ENCODE measurements at places on chromosomes 5 and 9.

DNA sequence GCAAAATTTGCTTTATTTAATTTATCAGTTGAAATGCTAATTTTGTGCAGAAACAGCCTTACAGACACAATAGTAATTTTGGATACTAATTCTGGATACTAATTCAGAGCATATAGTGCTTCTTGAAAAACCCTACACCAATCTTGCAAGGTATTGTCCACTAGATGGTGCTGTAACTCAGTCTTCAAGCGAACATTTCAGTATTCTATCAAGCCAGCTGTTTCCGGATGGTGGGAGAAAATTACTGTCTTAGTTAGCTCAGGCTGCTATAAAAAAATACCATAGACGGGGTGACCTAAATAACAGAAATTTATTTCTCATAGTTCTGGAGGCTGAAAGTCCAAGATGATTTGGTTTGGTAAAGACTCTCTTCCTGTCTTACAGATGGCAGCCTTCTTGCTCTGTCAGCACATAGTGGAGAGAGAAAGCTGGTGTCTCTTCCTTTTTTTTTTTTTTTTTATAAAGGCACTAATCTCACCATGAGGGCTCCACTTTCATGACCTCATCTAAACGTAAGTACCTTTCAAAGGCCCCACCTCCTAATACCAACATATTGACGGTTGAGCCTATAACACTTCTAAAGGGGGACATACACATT lies 1306.5 kb upstream of the CDH9 start:
- no peak for DNase-seq

DNA sequence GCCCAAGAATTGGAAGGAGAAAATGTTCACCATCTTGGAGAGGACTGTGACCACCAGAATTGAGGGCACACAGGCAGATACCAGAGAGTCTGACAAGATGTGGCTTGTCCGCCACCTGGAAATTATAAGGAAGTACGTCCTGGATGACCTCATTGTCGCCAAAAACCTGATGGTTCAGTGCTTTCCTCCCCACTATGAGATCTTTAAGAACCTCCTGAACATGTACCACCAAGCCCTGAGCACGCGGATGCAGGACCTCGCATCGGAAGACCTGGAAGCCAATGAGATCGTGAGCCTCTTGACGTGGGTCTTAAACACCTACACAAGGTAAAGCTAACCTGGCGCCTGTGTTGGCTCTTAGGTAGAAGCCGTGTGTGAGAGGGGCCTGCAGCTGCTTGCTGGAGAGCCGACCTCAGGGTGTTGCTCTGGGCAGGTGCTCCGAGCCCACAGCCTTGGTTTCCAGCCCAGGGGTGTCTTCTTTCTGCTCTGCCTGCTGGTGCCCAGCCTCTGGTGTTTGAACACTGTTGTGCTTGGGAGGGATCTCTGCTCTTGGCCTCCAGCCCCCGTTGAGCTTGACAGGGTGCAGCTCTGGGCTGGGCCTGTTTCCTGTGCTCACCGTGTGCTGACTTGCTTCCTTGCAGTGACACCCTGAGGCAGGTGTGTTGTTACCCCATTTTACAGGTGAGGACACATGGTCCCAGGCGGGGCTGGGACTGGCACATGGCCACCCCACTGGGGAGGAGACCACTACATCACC lies 10.9 kb downstream of the EXOC3 start:
- DNase-seq: no peak

DNA sequence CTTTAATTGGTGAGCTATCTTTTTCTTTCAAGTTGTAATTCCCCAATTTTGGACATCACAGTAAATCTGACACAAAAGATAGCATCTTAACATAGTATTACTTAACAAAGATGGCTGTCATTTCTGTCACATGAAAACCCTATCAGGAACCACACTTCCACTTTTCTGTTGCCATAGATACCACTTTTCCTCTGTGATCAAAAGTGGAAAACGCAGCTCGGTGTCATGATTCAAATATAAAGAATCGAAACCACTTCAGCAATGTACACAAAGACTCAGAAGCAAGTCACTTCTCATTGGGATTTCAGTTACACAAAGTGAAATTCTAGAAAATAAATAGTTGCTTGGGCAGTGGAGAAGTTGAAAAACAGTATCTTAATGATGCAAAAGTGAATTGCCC lies 524.9 kb upstream of the ITGA1 start:
- no peak for DNase-seq

GRCh38 chr5:73338256-73339050 lies 110.1 kb downstream of the FOXD1 start:
- peak; percentile 58 for DNase-seq

GRCh38 chr5:73999297-73999696 lies 373.3 kb downstream of the ARHGEF28 start:
- no peak for DNase-seq

DNA sequence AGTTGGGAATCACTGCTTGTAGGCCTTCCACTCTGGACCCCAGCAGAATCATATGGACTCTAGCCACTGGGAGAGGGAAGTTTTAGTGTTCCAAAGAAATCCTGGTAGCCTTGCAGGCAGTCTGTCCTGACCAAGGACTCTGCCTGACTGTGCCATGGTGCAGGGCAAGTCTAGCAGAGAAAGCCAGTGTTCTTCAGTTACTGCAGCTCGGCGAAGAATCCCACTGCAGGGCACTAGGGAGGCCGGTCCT lies 20.3 kb upstream of the MATR3 start:
- no peak for DNase-seq

DNA sequence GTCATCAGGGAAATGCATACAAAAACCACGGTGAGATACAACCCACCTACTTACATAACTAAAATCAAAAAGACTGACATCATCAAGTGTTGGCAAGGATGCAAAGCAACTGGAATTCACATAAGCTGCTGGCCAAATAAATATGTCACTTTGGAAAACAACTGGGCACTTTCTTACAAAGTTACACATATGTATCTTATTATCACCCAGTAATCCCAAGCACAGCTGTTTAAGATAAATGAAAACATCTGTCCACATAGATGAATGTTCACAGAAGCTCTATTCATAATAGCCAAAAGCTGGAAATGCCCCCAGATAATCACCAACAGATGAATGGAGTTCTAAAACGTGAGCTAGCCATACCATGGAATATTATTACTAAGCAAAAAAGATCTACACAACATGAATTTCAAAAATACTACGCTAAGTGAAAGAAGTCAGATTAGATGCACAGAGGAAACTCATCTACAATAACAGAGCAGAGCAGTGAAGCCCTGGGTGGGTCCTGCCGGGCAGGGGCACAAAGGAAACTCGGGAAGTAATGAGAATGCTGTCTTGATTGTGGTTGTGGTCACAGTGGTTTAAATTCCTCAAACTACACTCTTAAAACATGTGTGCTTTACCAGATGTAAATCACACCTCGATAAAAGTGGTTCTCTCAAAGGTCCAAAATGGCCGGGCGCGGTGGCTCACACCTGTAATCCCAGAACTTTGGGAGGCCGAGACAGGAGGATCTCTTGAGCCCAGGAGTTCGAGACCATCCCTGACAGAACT lies 8.5 kb downstream of the CAMSAP1 start:
- peak; percentile 93 for DNase-seq

GRCh38 chr5:60972231-60972630 lies 27.2 kb downstream of the NDUFAF2 start:
- DNase-seq: no peak

GRCh38 chr9:97668485-97668884 lies 28.7 kb downstream of the XPA start:
- DNase-seq: no peak

- no peak for DNase-seq
Observed at GRCh38 chr5:1672396-1672795, 127.2 kb downstream of the MRPL36 start.

DNA sequence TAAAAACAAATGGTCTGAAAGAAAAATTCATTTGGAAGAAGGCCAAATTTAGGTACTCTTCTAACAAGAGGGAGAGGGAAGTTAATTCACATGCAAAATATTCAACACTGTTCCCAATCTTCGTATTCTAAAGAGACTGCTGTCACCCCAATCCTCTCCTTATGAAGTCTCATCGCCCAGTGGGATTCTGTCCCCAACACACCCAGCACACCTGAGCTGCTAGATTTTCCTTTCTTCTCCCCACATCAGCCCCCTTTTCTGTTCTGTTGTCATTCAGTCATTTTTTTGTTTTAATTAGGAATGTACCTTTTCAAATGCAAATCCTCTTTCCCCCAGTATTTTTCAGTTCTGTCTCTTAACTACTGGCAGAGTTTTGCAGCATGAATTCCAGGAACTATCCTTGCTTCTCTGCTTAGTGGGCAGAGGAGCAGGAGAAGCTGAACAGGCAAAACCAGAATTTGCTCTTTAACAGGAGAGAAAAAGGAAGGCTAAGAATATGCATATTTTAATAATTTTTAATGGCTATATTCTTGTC lies 366.9 kb downstream of the MAN2A1 start:
- DNase-seq: no peak

DNA sequence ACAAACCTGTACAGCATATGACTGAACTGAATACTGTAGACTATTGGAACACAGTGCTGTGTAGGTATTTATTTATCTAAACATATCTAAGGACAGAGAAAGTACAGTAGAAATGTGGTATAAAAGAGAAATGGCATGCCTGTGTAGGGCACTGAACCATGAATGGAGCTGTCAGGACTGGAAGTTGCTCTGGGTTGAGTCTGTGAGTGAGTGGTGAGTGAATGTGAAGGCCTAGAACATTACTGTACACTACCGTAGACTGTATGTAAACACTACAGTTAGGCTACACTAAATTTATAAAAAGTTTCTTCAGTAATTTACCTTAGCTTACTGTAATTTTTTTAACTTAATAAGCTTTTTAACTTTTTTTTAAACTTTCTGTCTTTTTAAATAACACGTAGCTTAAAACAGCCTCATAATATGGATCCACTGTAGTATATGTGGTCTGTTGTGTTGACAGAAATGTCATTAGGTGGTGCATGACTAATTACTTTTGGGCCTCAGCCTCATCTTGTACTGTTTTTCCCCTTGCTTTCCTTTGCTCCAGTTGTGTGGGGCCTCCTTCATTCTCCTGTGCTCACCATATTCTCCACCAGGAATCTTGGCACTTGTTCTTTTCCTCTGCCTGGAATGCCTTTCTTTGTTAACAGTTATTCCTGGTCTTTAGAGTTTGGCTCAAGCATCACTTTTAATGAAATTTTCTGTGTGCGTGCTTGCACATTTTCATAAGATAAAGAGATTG lies 8.8 kb downstream of the SPIN1 start:
- no peak for DNase-seq

DNA sequence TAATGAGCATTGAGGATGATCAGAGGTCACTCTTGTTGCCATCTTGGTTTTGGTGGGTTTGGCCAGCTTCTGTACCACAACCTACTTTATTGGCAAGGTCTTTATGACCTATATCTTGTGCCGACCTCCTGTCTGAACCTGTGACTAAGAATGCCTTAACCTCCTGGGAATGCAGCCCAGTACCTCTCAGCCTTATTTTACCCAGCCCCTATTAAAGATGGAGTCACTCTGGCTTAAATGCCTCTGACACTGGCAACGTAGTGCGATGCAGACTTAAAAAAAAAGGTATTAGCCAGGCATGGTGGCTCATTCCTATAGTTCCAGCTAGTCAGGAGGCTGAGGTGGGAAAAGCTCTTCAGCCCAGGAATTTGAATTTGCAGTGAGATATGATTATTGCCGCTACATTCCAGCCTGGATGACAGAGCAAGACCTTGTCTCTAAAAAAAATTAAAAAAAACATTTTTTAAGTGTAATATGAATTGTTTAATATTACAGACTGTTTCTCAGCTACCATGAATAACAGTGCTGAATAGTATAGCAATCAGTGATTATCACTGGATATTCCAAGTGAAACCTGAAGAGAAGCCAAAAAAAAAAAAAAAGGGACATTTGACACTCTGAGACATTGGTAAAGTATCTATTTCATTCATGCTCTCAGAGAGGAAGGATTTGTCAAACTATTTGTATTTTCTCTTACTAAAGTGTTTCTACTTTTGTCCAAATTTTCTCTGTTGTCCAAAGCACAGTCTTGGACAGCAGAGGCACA lies 18.3 kb upstream of the STOM start:
- peak; percentile 35 for DNase-seq

DNA sequence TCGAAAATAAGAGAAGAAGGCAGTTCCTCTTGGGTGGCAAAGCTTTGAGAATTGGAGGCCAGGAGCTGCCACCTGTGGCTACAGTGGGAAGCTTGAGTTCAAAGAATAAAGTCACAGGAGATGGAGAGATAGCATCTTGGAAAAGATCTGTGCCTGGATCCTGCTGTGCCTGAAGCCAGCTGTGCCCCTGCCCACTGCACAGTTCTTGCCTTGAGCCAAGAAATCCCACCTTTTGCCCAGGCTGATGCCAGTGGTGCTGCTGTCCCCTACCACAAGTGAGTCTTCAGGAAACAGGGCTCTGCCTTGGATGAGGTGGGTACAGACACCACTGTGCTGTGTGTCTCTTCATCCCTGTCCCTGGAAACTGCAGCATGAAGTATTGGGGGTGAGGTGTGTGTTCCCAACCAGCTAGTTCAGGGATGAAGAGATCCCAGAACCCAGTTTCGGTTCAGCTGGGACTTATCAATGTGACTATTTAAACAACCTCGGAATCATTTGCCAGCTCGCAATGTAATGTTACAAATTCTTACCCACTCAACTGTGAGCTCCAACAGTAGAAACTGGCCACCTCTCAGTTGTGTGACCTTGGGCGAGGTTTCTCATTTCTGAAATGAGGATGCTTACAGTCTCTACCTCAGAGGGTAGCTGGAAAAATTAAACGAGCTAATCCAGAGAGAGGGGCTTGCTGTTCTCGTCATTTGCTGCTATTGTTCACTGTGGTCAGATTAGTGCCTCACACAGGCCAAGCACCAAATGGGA lies 5.9 kb downstream of the IER5L start:
- no peak for DNase-seq

- DNase-seq: no peak
Observed at GRCh38 chr5:93902288-93902687, 160.9 kb upstream of the POU5F2 start.

- DNase-seq: peak; percentile 33
Observed at GRCh38 chr5:154087260-154087659, 48.5 kb downstream of the MFAP3 start.

DNA sequence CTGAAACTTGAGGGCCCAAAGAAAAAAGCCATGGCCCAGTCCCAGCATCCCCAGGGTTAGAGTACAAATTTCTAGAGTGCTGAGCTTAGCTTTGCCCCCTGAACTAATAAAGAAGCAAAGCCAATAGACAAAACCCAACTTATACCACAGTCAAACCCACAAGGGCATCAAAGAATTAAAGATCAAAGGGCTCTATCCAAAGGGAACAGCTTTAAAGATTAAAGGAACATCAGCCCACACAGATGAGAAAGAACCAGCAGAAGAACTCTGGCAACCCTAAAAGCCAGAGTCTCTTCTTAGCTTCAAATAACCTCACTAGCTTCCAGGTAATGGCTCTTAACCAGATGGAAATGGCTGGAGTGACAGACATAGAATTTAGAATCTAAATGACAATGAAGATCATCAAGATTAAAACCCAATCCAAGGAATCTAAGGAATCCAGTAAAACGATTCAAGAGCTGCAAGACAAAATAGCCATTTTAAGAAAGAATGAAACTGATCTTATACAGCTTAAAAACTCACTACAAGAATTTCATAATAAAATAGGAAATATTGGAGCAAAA lies 93.9 kb downstream of the YIPF5 start:
- DNase-seq: no peak

- no peak for DNase-seq
Observed at GRCh38 chr9:114803479-114804265, 2.2 kb downstream of the TNFSF15 start.

- no peak for DNase-seq
Observed at GRCh38 chr9:128629136-128629535, 27.5 kb downstream of the DYNC2I2 start.
